ENCODE measurements at places on chromosomes 16 and 17.
A peak's percentile ranks its signal among the peaks of the same experiment; 100 is the strongest.

DNA sequence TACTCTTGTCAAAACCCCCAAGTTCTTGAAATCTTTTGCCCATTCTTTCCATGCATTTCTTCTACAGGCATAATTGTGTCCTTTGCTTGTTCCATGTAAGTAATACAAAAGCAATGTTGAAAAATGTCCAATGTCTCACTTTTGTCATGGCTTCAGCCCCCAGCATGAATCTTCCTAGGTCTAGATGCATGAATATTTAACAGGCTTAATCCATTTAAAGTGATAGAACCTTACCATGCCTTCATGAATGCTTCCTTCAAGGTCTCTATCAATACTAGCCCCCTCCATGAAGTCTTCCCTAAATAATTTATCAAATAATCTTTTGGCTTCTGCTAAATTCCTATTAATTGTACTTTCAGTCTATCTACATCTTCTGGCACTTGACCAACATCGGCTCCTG, 46.1 kb upstream of the ANKFY1 start:
- no peak for DNase-seq

DNA sequence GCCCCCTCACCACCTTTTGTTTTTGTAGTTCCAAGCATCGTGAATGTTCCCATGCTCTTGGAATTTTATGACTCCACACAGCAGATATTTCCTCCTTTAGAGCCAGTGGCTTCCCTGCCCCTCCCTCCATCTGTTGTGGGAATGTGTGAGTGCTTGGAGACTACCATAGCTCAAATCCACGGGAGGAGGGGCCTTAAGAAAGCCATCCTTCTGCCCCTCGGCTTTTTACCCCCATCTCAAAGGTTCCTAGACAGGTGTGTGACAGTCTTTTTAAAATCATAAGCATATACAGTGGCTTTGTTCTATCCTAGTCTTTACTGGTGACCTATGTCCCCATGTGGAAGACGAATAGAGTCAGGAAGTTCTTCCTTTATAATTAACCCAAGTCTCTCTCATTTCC, 47.2 kb downstream of the YPEL2 start:
- no peak for DNase-seq

DNA sequence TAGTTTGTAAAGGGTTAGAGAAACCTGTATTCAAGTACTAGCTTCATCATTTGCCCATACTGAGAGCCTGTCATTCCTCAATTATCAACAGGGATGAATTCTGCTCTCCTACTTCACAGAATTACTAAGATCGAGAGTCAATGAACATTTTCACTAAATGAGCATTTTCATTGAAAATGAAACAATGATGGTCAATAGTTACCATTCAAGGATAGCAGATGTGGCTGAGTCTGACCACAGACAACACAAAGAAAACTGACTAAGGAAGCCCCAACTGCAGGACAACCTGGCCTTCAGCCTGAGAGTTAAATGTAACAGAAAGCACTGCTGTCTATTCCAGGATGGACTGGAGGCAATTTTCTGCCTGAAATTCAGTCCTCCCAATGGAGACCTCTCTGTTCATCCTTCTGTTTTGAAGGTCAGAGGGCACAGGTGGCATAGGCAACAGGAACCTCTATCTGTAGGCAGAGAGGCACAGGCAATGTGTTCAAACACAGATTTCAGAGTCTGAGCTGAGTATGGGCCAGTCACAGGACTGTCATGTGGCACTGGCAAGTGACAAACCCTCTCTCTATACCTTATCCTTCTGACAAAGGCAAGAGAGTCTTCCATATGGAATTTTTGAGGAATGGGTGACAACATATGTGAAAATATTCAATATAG, 19.5 kb downstream of the TRAF4 start:
- DNase-seq, result no peak

- no peak for DNase-seq
Measured at GRCh38 chr17:83101805-83102480, 22.5 kb downstream of the METRNL start.

GRCh38 chr16:7420079-7420478, 87.4 kb downstream of the RBFOX1 start:
- no peak for DNase-seq

DNA sequence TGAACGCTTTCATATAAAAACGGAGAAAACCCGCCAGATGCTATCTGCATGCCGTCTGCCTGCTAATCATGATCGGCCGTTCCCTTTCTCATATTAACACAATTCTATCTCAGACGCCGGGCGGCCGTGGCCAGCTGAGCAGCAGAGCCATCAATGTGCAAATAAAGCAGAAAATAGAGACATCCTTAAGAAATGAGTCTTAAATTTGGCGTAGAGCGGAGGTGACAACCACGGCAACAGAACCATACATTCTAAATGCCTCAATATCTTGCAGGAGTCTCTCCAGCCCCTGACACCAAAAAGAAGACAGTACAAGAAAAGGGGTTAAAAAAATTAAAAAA, 2.7 kb upstream of the IRX5 start:
- no peak for DNase-seq

- DNase-seq, result no peak
Measured at GRCh38 chr16:57508035-57508425, 21.7 kb upstream of the DOK4 start.

DNA sequence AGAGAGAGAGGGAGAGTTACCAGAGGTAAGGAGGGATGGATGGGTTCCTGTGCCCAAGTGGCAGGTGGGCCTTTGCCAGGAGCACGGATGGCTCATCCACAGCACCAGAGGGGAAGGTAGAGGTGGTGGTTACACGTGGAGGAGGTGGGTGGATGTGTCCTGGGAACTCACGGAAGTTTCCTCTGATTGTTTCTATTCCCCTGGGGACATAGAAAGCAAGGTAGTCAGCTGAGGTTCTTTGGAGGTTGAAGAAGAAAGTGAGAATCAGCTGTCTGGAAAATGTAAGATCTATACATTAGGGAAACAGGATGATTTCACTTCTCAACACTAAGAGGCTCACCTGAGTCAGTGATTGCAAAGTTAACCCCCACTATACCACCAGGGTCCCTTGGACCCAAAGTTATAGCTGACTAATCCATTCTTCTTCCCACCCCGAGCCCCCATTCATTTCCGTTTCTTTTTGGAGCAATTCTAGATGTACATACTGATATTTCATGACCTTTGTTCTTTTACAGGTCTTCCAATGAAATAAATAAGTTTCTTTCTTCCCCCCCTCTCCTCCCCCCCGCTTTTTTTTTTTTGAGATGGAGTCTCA, 27.5 kb upstream of the ARL4D start:
- DNase-seq, result no peak

- DNase-seq, result no peak
Measured at GRCh38 chr17:73806768-73807167, 162.5 kb upstream of the SDK2 start.

DNA sequence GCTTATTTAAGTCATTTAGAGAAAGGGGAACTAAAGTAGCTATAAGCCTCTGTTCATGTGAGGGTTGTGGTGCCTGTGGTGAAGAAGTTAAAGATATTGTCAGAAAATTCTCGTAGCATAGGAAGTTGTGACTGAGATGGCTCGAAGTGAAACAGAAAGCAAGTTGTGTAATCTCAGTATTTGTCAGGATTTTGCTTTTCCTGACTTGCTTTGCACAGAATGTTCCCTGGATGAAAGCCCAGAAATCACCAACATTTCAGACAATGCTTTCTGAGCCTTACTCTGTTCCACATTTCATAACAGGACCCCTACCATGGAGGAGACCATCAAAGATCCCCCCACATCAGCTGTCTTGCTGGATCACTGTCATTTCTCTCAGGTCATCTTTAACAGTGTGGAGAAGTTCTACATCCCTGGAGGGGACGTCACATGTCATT, 10.6 kb downstream of the CALCOCO2 start:
- peak; percentile 93 for DNase-seq

GRCh38 chr16:49468611-49469310, 95.2 kb downstream of the C16orf78 start:
- DNase-seq, result no peak

GRCh38 chr16:86244936-86245335, 265.4 kb upstream of the FOXF1 start:
- DNase-seq, result no peak

DNA sequence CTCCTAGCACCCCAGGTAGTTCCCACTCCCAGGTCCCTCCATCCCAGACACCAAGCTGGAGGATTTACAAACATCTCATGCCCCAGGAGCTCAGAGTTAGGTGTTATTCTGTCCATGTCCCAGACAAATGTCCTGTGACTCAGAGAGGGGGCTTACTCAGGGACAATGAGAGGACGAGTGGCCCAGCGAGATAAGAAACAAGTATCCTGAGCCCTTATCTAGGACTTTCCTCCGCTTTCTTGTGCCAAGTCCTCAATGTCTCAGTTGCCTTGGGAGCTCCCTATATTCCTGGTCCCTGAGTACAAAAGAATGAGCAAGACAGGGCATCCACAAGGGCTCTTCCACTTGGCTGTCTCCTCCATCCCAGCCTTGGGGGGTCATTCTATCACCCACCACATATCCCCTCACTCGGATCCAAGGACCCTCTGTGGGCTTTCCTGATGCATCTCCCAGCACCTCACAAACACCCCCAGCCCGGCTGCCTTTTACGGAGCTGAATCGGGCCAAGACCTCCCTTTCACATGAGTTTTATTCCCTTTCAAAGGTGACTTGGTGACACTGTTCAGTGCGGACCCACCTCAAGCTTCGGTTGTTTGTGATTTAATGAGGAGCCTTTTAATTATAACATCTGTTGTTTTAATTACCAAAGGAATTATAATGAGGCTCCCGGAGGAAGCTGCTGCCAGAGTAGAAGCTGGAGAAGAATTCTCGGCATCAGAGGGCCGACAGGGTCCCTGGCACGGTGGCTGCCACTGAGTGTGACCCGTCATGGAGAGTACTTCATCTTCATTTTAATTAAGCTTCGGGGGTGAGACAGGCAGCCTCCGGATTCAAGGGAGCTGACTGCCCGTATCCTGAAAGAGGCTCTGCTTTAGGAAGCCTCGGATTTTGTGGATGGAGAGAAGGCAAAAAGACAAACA, 121.5 kb downstream of the WSCD1 start:
- DNase-seq, result no peak

- no peak for DNase-seq
Measured at GRCh38 chr17:1907216-1907631, 77.4 kb downstream of the RPA1 start.

DNA sequence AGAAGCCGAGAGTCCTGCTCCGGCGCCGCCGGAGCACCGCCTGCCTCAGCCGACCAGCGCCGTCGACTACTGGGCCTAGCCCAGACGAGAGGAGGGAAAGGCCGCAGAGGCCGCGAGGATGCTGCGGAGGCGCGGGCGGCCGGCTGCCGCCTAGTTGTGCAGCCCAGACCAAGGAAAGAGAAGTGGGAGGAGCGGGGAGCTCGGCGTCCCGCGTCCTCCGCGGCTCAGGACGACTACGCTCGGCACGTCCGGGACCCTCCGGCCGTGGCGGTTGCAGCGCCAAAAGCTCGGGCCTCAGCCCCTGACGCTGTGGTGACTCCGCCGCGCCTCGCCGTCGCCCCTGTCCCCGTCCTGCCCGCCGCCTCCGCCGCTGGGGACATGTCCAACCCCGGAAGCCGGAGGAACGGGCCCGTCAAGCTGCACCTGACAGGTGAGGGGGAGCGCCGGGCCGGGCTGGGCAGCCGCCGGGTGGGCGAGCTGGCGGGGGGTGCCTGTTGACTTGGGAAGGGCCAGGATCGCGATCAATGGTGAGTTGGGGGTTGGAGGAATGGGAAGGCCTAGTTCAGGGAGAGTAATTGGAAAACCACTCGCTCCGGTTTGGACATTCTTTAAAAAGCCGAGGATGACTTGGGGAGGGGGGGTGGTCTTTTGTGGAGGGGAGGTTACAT, 37.7 kb downstream of the RNF135 start:
- peak; percentile 72 for DNase-seq

- DNase-seq, result no peak
Measured at GRCh38 chr16:57617604-57618111, 10.8 kb upstream of the ADGRG1 start.

DNA sequence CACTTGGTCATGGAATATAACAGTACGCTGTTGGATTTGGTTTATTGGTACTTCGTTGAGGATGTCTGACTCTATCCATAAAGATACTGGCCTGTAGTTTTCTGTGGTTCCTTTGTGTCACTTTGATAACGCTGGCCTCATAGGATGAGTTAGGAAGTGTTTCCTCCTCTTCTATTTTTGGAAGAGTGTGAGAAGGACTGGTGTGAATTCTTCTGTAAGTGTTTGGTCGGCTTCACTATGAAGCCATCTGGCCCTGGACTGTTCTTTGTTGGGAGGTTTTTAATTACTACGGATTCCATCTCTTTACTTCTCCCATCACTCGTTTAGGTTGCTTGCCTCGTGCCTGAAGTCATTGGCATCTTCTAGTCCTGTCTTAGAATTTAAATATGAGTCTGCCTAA, 117.3 kb downstream of the OR1D5 start:
- no peak for DNase-seq

GRCh38 chr16:743794-744500, 3.1 kb upstream of the CIAO3 start:
- DNase-seq, result no peak

- DNase-seq, result peak; percentile 26
Measured at GRCh38 chr16:11264155-11264832, 4.8 kb downstream of the TNP2 start.

DNA sequence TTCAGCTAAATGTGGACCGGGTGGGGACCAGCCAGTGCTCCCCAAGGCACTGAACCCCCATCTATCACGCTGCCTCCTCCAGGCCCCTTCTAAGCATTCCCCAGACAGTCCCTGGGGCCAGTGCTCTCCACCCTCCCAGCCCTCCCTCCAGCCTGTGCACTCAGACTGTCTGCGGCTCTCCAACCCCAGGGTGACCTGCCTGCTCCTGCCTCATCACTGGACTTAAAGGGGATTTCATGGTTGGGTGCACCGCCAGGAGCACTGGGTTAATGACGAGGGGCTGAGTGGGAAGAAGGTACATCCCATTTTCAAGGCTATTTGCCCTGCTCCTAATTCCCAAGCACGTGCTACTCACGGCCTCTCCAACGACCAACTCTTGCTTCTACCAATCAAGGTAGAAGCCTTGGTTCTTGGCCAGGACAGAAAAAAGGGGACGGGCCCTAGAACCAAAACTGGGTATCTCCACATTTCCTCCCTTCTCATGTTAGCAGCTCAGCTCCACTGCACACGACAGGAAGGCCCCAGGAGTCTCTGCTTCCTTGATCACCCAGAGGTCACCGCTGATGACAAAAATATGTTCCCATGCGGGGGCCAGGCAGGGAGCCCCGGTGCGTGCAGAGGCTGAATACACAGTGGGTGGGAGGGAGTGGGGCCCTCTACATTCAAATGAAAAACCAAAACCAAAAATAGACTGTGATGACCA, 3.5 kb upstream of the ABR start:
- DNase-seq, result peak; percentile 65

GRCh38 chr16:82653550-82654511, 27.1 kb downstream of the CDH13 start:
- no peak for DNase-seq
